Activated T-cell treated with anti-CD3 and anti-CD28 coated beads, Interleukin-2, amount 50 U/mL, for 24 hours (primary cell): ENCODE measurements at places on chromosomes 12 and 14.

- DNase-seq, result no peak
Measured at GRCh38 chr12:80877721-80878265, 59.9 kb downstream of the LIN7A start.

DNA sequence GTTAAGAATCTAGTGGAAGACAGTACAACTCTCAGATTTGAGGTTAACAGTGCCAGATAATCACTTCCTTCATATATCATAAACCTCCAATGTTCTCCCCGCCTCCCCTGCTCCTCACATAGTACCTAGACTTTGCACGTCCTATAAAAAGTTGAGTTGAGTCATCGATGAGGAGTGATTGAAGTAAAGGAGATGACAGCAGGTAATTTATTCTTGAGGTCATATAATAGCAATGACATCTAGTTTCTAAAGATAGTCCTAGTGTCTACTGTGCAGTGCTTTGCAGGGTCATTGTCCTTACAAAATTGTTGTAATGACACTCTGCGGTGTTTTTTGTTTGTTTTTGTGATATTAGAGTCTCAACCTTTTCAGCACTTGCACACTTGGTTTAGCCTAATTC lies 510.5 kb upstream of the LRFN5 start:
- no peak for DNase-seq

DNA sequence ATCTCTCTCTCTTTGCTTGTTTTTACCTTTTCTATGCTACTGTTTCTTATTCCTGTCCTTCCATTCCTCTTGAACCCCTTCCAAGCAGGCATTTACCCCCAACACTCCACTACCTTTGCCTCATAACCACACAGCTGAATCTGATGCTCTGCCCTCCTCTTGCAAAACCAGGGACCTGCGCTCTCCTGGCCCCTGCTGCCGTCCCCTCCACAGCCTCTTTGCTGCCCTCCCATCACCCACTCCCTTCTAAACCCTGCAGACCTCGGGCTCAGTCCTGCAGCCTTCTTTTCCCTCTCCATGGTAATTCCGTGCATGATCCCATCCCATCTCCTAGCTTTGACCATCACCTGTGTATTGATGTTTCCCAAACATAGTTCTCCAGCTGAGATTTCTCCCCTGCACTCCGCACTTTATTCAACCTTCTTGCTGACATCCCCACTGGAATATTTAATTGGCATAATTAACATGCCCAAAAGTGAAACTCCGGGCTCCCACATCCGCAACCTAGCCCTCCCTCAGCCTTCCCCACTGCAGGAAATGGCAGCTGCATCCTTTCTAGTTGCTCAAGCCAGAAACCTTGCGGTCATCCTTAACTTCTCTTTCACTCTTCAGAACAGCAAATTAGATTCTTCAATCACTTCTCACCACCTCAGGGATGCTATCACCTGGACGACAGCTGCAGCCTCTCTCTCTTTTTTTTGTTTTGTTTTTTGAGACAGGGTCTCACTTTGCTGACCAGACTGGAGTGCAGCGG lies 16.0 kb downstream of the FIGNL2 start:
- no peak for DNase-seq

DNA sequence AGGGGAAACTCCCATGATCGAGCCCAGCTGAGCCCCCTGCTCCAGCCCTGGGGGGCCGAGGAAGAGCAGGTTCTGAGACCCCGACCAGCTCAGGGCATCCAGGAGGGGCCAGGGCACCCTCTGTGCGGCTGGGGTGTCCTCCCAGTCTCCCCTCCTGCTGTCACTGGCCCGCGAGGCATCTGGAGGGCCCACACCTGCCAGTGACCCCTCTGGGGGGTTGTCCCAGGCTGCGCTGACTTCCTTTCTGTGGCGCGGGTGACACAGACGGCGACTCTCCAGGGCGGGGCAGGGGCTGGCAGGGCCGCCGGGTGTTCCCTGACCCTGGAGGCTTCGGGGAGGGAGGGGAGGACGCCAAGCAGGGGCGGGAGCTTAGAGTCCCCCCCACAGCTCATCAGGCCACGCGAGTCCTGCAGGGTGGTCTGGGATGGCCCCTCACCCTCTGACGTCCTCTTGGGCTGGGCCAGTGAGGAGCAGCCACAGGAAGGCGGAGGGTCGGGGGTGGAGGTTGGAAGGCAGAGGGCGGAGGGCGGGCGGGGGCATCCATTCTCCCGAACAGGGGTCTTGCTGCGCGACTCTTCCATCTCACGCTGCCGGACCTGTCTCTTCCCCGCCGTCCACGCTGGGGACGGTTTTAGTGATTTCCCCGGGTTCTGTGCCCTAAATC lies 38.6 kb upstream of the FBRSL1 start:
- no peak for DNase-seq

- DNase-seq, result no peak
Measured at GRCh38 chr14:54829486-54830224, 73.0 kb downstream of the GCH1 start.

- no peak for DNase-seq
Measured at GRCh38 chr14:60773558-60773957, 39.0 kb downstream of the MNAT1 start.

DNA sequence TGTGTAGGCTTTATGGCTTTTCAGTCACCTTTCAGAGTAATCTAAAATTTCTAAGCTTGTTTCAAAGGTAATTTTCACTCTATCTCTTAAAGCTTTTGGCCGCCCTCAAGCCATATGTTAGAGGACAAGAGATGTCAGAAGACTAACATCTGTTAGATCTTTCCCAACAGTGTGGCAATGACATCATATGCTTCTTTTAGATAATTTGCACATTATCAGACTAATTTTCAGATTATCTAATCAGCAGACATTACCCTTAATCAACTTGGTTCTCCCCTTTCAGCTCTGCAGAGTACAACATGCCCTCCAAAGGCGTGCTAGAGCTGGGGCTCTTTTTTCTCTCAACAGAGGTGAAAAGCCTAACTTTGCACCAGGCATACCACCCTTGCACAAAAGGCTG lies 207.1 kb downstream of the DPF3 start:
- DNase-seq, result no peak

DNA sequence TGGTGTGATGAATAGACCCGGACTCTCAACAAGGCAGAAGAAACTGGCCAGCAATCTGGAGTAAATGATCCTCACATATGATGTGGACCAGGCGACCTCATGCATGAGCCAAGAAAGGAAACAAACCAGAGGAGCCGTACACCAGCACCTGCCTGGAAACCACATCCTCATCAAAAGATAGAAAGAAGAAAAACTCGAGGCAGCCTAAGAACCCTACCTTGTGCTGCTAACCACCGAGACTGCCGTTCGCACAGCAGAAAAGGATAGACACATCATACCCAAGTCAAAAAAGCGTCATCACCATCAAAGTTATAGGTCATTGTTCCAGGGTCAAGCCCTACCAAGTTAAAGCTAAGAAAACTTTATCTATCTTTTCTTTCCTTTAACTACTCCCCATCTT lies 66.7 kb downstream of the RESF1 start:
- DNase-seq, result peak; percentile 52

DNA sequence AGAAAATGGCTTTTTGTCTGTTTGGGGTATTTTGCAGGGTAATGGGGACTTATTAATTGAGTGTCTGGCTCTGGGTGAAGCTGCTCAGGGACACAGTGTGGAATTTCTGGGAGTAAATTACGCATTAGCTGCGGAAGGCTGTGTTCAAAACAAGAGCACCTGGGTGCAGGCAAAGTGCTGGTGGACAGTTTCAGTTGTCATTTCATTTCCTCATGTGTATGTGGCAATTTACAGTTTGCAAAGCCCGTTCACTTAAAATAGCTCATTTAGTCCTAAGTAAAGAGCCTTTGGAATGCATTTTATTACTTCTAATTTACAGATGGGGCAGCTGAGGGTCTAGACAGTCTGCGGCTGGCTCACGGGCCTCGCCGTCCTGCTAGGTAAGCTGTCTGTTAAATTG lies 546.8 kb downstream of the BCL11B start:
- no peak for DNase-seq

GRCh38 chr14:96363751-96364336 lies 518 bp downstream of the GSKIP start:
- DNase-seq, result no peak
